ENCODE measurements at places on chromosomes 3 and 15. TPM values are rescaled to one million over a fixed set of nuclear protein-coding genes. Genes with fewer than 3 reads are reported as not detected.

PARP15 gene
- total RNA-seq, result 5.4 TPM

GRCh38 chr15:100580414-100580813, 21.6 kb downstream of the LINS1 start:
- no peak for DNase-seq

P4HTM gene
- 58.7 TPM for total RNA-seq

- DNase-seq, result no peak
Observed at GRCh38 chr3:24551626-24552025, 57.0 kb upstream of the THRB start.

Data from breast epithelium (tissue), 4 donors.